ENCODE measurements at places on chromosomes 12 and 14.

DNA sequence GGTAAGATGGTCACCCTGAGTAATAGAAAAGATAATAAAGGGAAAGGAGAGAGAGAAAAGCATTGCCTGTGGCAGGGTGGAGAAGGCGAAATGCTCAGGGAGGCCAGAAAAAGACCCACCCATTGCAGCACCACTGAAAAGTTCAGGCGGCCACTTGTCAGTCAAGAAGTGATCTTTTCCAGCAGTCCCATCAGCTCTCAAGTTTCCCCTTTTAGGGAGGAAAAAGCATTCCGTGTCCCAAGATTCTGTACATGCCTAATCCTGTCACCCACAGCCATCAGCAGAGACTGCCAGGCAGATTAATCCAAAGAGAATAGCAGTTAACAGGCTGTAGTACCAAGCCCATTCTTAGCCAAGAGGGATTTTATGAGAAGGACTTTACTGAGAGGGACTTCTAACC lies 11.9 kb downstream of the SLC38A1 start:
- no peak for DNase-seq

DNA sequence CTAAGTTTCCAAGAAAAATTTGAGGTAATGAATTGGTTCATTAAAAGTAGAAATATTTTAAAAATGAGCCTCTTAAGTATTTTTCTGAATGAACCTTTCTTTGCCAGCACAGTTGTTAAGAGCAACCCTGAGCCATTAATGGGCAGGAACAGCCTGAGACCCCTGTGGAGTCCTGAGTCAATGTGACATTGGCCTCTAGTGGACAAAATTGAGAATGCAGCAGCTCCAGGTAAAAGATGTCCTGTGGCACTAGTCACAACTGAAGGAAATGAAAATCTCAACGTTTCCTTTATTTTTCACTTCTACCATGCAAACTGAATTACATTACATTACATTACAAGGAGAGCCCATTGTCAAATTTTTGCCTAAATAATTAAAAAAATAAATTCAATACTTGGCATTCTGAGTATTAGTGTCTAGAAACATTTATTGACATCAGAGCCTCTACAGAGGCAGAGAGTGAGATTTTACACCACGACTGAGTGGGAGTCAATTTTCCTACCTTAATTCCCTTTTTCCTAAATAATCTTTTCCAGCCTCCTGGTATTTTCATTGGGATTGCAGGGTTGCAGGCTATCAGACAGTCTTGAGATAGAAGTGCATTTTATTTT lies 135.7 kb downstream of the PPM1H start:
- no peak for DNase-seq

DNA sequence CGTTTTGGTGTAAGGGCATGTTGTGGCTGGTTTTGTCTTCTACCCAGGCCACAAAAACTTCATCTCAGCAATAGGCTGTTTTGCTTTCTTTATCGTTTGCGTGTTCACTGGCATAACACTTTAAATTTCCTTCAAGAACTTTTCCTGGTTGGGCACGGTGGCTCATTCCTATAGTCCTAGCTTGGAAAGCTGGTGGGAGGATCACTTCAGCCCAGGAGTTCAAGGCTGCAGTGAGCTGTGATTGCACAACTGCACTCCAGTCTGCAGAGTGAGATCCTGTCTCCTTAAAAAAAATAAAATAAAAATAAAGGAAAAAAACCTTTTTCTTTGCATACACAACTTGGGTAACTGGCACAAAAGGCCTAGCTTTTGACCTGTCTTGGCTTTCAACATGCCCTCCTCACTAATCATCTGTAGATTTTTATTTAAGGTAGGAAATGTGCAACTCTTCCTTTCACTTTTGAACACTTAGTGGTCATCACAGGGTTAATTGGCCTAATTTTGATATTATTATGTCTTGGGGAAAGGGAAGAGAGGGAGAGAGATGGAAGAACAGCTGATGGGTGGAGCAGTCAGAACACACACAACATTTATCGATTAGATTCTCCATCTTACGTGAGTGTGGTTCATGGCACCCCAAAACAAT lies 78.9 kb upstream of the PSMA6 start:
- no peak for DNase-seq

- DNase-seq: no peak
Measured at GRCh38 chr12:53978477-53979356, 4.0 kb upstream of the HOTAIR start.

Data from breast epithelium (tissue), 4 donors.